ENCODE measurements at places on chromosomes 12 and 14.

DNA sequence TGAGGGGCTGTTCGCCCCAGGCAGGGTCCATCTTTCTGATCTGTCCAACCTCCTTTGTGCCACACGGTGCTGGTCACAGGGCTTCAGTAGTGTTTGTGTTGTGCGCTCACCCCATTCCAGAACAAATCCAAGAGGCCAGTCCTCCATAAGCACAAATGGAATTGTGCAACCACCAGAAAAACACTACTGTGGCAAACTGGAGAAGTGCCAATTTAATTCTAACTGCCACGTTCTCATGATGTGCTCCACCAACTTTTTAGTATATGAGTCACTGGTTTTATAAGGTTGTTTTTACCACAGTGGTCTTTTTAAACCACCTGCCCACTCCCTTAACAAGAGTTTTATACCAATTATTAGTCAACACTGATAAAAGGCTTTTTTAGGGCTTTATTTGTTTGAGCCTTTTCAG, 380.2 kb downstream of the NAV3 start:
- DNase-seq = no peak

GRCh38 chr14:99354166-99354875, 82.3 kb upstream of the BCL11B start:
- no peak for DNase-seq

- DNase-seq = no peak
These were observed 115.5 kb upstream of the G2E3 start for GRCh38 chr14:30443368-30444007.

DNA sequence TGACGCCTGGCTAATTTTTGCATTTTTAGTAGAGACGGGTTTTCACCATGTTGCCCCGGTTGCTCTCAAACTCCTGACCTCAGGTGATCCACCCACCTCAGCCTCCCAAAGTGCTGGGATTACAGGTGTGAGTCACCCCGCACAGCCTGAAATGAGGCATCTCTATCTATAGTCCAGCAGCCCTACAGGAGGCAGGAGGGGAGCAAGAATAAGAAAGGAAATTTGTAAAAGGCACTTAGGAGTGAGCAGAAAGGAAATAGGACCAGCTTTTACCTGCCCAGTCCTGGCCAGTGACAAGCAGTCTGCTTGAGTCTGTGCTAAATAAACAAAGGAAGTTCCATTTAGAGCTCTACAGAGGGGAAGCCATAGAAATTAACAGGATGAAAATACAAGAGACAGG, 15.0 kb upstream of the PSMA6 start:
- no peak for DNase-seq

DNA sequence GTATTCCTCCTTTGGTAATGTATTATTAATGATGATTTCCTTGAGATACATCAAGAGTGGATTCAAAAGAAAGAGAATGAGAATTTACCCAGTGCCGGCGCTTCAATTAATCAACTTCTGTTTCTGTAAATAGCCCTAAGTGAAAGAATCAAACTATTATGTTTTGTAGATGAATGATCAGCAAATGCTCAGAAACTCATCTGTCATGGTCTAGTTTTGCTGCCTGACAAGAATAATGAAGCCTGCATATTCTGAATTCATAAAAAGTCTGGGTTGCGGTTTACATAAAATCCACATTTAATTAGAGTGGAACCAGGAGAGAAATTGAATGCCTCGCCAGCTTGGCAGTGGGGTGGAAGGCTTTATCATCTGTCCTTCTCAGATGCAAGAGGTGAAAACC, 325.3 kb downstream of the GALC start:
- DNase-seq = no peak

GRCh38 chr12:19546027-19546426, 106.7 kb downstream of the AEBP2 start:
- DNase-seq = no peak

GRCh38 chr14:77270361-77271112, 469 bp downstream of the NGB start:
- no peak for DNase-seq

DNA sequence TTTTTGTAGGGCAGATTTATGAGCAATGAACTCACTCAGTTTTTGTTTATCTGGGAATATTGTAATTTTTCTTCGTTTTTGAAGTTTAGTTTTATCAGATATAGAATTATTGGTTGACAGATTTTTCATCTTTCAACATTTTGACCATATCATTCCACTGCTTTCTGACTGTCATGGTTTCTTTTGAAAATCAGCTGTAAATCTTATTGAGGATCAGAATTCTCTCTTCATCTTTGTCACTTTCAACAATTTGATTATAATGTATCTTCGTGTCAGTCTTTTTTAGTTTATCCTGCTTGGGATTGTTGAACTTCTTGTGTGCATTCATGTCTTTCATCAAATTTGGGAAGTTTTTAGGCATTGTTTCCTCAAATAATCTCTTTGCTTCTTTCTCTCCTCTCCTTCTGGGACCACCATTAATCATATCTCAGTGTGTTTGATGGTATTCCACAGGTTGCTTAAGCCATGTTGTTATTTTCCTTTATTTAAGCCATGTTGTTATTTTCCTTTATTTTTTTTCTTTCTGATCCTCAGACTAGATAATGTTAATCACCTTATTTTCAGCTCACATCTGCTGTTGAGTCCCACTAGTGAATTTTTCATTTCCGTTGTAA, 229.7 kb upstream of the GARIN2 start:
- no peak for DNase-seq

- DNase-seq = no peak
These were observed 22.3 kb downstream of the FBLN5 start for GRCh38 chr14:91925001-91925726.

- no peak for DNase-seq
These were observed 161.6 kb downstream of the CACNA1C start for GRCh38 chr12:2214411-2214810.

- DNase-seq = no peak
These were observed 9.8 kb upstream of the ARF6 start for GRCh38 chr14:49882826-49883694.

DNA sequence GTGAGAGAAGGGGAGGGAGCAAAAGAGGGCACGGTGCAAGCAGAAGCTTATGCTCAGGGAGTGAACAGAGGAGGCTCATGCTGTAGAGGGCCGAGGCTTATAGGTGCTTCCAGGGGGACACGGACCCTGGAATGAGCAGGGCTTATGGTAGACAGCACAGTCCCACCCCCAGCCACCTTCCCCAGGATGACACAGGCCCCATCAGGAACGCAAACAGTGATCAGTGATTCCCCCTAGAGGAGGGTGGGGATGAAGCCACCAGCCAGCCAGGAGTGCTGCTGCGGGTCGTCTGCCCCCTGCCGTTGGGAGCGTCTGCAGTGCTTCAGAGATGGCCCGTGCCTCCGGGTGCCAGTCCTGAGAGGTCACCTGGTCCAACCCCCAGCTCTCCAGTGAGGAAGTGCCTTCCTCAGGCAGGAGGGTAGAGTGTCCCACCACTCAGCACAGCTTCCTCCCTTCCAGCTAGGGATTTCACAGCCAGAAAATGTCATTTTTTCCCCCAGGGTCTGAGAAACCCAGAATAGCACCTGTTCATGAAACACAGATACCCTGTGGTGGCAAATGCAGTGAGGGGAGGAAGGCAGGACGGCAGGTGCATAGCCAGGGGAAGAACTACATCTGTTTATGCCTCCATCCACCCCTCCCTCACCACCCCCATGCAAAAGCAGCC, 60.7 kb downstream of the SLC6A12 start:
- no peak for DNase-seq

DNA sequence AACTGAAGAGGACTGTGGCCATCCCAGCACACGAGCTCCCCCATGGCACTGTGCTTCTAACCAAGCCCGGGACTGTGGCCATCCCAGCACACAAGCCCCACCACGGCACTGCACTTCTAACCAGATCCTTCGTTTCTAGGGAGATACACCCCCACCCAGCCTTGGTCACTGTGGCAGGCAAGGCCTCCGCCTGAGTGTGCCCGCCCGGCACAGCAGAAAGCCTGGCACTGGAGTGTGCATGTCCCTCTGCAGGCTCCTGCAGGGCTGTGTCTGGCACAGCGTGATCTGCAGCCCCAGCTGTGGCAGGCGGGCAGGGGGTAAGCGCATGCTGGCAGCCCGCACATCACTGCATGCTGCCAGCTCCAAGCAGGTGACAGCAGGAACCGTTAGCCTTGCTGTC, 49.8 kb downstream of the CCDC85C start:
- DNase-seq = no peak

GRCh38 chr14:100224229-100224866, 14.6 kb upstream of the YY1 start:
- no peak for DNase-seq

DNA sequence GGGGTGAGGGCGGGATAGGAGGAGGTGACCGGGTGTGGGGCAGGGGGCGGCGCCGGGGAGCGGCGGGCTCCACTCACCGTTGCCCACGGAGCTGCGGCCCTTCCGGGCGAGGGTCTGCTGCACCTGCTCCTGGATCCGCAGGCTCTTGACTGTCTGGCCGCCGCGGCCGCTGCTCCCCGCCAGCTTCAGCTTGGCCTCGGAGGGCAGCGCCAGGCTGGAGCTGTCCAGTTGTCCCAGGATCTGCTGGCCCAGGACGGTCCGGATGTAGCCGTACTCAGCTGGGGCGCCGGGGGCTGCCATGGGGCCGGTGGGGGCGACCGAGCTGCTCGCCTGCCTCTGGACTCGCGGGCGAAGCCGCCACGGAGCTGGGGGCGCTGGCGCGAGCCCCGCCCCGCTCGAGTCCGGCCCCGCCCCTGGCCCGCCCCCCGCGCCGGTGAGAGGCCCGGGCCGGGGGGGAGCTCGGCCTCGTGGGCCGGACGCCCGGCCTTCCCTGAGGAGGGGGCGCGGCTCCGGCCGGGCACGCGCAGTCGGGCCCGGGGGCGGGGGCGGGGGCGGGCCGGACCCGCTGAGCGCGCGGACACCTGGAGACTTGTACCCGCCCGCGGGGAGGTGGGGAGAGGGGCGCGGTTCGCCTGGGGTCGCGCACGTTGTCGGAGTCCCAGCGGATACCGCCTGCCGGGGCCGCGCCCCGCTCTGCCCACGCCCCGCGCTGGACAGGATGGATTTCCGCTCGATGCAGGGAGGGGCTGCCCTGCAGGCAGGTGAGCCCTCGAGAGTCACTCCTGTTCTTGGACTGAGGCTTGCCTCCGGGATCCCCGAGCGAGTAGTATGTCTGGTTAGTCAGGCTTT, at the start of gene PKP2:
TSS of gene PKP2 (minus strand) at position 346 of the 849 bp plus-strand sequence. CDS start at position 300, 46 bp downstream.
- DNase-seq = no peak

- DNase-seq = no peak
These were observed 407.9 kb upstream of the ATXN7L3B start for GRCh38 chr12:74129702-74130101.

- no peak for DNase-seq
These were observed 380.9 kb downstream of the GLT1D1 start for GRCh38 chr12:129234209-129234608.

- no peak for DNase-seq
These were observed 36.4 kb upstream of the ATXN2 start for GRCh38 chr12:111635524-111635923.

- no peak for DNase-seq
These were observed at the start of gene TUNAR for GRCh38 chr14:95876761-95877538. Gene TUNAR, plus strand, starts transcription at chr14:95876832.

DNA sequence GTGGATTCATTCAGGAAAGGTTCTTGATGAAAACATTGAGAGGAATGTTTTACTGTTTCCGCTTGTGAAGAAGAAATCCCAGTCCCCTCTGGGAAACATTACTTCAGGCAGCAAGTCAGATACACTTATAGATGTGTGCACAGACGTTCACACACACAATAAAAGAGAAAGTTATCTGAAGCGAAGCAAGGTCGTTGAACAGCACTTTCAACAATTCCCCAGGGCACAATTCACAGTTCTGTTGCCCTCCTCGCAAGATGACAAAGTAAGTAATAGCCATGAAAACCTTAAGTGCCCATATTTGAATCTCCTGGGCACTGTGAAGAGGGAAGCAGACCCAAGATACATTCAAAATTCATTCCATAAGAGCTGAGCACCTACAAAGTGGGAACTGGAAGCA, 156.6 kb upstream of the CAND1 start:
- no peak for DNase-seq

DNA sequence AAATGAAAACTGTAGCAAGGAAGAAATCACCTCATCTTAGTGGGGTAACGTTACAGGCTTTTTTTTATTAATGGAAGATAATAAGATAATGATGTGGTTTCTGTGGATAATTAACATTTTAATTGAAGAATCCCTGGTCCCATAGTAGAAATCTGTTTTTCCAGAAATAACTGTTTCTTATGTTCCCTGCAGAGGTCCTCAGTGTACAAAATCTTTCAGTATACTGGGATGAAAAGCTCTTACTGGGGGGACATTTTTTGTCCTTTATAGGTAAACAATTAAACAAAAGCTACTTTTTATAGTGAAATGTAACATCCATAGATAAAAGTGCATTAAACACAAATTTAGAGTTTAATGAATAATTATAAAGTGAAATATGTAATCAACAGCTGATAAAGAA, 312.2 kb downstream of the ATXN7L3B start:
- no peak for DNase-seq

DNA sequence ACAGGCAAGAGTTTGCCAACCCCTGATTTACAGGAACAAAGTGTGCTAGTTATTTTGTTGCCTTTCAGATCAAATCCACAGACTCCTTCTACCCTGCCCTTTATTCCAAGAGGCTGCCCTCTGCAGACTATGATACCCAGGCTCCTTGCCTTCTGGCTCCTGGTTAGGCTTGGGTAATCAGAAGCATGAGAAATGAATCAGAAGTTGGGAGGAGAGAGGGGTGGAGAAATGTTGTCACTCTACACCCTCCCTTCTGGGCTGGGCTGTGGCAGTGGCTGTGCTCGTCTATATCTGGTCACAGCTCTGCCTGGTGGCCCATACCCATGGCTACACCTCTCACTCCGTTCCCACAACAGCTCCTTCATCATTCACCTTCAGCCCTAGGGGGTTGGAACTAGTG, 204.6 kb upstream of the PLXNC1 start:
- no peak for DNase-seq

- no peak for DNase-seq
These were observed 35.6 kb downstream of the RPS29 start for GRCh38 chr14:49550286-49551184.

DNA sequence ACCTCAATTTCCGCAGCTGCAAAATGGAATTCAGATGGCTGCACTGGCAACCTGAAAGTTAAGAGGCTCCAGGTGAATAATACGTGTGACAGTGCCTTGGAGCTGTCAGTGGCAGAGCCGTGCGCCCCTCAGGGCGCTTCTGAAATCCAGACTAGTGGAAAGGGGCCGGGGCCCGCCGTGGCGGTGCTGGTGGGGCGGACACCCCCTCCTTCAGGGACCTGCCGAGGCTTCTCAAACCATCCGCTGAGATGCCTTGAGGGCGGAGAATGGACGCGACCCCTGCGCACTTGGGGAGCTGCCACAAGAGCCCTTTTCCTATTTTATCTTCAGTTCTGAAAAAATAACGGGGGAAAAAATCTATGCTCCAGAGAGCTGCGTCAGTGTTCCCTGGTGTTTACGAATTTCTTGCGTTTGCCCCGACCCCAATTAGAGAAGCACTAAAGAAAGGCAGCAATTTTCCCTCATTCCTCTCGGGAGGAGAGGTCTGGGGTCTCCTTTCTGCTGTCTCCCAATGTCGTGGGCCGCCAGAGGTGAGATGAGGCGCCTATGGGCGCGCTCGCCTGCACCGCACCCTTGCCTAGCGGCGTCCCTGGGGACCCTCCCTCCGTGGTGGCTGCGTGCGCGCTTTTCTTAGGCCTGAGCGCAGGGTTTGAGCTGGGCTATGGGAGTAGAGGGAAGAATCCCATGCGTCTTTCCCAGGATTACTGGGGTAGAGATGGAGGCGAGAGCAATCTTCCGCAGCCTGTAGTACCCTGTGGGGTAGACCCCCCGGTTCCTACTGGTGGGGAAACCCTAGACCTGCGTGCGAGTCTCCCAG, 2.2 kb downstream of the NOS1 start:
- no peak for DNase-seq
